ENCODE measurements at places on chromosomes 3 and 15.

DNA sequence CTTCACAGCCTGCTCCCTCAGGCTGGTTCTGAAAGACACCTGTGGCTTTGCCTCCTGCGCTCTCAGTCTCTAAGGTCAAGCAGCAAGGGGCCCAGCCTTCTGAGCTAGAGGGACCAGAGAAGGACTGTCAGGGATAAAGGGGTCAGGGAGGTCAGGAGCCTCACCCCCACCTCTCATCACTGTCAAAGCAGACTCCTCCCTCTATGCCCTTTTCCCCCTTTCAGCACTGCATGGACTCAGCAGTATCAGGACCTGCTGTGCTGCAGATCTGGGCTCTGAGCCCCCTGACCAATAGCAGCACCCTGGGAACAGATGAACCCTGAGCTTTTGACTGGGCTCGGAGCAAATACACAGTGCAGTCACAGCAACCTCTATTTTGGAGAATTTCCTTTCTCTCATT, 3.2 kb upstream of the BMF start:
- no peak for DNase-seq

DNA sequence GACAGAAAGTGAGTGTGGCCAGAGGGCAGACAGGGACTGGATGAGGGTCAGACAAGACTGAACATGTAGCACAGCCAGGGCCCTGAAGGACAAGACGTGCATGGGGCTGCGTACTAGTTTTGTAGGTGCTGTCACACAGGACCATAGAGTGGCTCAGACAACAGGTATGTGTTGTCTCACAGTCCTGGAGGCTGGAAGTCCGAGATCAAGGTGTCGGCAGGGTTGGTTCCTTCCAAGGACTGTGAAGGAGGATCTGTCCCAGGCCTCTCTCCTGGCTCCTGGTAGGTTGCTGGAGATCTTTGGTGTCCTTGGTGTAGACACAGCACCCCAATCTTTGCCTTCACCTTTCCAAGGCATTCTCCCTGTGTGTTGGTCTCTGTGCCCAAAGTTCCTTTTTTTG, 136.4 kb downstream of the SRGAP3 start:
- DNase-seq, result no peak

- no peak for DNase-seq
These were observed 213.7 kb upstream of the NR2E3 start for GRCh38 chr15:71596672-71597071.

DNA sequence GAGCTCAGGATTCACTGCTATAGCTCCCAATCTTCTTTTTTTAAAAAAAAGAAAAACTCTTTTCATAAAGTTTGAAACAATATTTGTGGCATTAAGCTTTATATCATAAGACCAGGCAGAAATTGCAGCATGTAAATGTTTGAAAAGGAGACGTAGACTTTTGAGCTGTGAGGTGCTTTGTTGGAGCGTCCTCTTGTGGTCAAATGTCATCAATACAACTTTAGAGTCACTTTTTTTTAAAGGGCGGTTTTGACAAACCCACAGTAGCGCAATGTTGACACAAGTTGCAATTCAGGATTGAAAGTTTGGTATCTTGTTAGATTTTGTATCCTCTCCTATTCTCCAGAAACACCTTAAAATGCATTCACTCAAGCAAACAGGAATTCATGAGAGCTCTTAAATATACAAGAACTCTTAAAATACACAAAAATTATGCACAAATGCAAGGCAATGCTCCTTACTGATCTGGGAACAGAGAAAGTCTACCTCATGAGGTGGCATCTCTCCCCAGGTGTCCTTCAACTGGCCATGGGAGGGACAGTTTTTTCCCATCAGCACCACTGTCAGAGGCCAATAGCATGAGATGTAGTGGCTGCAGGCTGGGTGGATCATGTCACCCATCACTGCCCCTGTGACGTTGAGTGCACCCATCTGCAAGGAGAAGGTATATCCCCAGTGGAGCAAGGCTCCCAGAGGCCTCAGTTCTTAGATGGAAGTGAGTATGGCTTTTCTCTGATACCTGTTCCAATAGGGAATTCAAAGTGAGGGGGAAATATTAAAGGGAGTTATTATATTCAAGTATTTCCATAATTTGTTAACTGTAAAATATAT, 70.7 kb downstream of the ANXA2 start:
- peak; percentile 20 for DNase-seq

DNA sequence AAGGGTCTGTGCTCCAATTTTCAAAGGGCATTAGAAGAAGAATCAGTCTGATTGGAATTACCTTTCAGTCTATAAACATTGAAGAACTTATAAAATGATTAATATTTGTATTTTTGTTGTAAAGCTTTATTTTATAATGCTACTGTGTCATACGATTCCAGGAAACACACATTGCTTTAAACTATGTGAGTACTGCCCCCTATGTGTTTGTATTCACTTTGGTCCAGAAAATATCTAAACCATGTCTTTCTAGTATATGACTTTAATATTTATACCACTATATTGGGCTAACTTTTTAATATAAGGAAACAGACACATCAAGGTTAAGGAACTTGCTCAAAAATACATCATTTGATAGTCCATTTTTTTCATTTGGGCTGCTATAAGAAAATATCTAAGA, 3.2 kb upstream of the RIOX2 start:
- DNase-seq, result no peak

GRCh38 chr3:136192831-136193230, 3.3 kb downstream of the MSL2 start:
- DNase-seq, result no peak

GRCh38 chr3:116103868-116104530, 341.3 kb downstream of the LSAMP start:
- no peak for DNase-seq

DNA sequence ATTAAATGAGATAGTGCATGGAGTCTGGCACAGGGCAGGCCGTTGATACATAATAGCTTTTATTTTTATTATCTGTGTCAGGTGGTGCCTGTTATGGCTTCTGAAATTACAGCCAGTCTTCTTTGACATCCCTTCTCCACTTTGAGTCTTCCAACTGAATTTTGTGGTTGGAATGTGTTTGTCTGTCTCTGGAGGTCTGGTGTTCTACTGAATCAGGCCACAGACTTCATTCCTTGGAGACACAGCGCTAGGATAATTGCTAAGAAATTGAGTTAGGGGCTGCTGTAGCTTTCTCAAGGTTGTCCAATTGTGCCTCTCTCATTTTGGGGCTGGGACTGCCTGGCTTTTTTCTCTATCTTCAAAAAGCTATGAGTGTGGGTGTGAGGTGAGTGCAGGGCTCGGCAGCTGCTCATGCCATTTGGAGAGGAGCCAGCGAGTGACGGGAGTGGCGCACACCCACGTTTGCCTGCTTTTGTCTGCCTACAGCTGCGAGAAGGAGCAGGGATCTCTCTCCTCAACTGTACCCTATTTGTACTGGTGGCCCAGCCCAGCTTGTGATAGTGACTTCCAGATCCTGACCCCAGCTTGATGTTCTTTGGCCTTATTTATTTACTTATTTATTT, 49.8 kb upstream of the SYN2 start:
- no peak for DNase-seq

GRCh38 chr3:35528728-35529127, 110.6 kb upstream of the ARPP21 start:
- DNase-seq, result no peak

- DNase-seq, result no peak
These were observed 40.5 kb upstream of the SEC13 start for GRCh38 chr3:10361375-10361774.

GRCh38 chr3:52472239-52473000, 17.0 kb downstream of the NISCH start:
- DNase-seq, result no peak

- DNase-seq, result no peak
These were observed 740 bp upstream of the OXSR1 start for GRCh38 chr3:38164643-38164951.

- no peak for DNase-seq
These were observed 52.4 kb upstream of the CHST2 start for GRCh38 chr3:143067201-143067600.

DNA sequence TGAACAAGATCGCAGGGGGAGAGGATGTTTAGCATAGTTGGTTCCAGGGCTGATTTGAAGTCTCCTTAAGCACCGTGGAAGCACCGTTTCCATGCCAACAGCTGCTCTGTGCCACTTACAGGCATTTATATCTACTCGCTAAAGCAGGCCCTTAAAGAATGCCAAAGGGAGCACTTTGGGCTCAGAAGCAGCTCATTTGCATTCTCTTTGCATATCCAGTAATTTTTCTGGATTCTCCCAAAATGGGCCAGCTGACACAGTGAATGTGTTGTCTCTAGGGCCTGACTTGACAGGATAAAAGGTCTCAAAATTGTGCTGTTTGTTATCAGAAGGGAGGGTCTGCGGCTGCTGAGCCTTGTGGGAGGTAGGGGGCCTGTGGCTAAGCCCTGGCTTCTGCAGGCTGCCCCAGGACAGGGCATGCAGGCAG, 138.6 kb downstream of the FBLN2 start:
- no peak for DNase-seq

DNA sequence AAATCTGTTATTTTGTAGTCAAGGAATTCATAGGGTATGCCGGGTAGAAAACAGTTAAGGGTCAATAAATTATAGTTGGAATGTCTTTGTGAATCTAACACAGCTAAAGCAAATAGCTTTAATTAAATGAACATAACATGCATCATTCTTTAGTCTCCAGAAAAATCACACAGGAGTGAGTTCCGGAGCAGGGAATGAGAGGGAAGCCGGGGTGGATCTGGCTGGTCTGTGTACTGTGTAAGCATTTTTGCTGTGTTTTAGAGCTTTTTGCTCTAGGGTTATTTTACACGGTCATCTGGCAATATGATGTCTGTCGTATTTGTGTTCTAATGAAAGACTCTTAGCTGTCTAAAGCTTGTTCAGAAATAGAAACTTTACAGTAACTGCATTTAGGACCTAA, 57.5 kb downstream of the MED12L start:
- no peak for DNase-seq

DNA sequence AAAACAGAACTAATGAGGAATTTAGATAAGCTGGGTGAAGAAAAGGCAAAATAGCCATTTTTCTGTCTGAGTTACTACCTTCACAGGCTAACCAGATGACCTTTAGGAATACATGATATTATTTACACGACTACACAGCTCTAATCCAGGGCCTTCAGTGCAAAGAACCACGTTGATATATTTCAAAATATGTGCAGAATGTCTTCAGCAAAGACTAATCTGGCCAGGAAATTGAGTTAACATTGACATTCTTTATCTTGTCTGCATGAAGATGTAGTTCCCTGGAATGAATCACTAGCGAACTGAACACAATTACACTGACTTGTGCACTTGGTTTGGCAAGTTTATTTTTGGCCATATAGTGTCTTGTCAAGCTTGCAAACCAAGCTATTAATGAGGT, 41.5 kb downstream of the PDHB start:
- DNase-seq, result no peak

GRCh38 chr15:61003437-61004218, 225.5 kb downstream of the RORA start:
- no peak for DNase-seq
